ENCODE measurements at places on chromosomes 2 and 18. TPM values are rescaled to one million over a fixed set of nuclear protein-coding genes. Genes with fewer than 3 reads are reported as not detected.

The ARHGAP15 gene
- total RNA-seq, result 111 TPM

The LCT gene
- 0.29 TPM for total RNA-seq

The CREG2 gene
- not detected for total RNA-seq

The SNORC gene
- 4.0 TPM for total RNA-seq

The LINC00305 gene
- not detected for total RNA-seq

The PRKAG3 gene
- total RNA-seq, result not detected

The IL37 gene
- total RNA-seq, result not detected

The ARHGEF4 gene
- total RNA-seq, result 0.63 TPM

The ALPG gene
- total RNA-seq, result not detected

All from activated T-cell treated with anti-CD3 and anti-CD28 coated beads, Interleukin-2, amount 50 U/mL, for 72 hours (primary cell).